Mesothelial cell of epicardium (in vitro differentiated cells): ENCODE measurements at places on chromosomes 7 and 10.

- peak overlapping the region; percentile 74 for H3K4me3 ChIP-seq
- peaks cover 8% of the 10 kb centered on the region for H3K4me1 ChIP-seq
Measured at GRCh38 chr10:5976512-5977470, 552 bp downstream of the IL15RA start.

GRCh38 chr10:50884302-50884701, 1.1 kb downstream of the A1CF start:
- H3K27ac ChIP-seq = no peak overlapping the region
- no peaks in the 10 kb centered on the region for H3K36me3 ChIP-seq
- no peak overlapping the region for H3K4me3 ChIP-seq
- H3K4me1 ChIP-seq = no peaks in the 10 kb centered on the region
- H3K27me3 ChIP-seq = peaks cover 53% of the 10 kb centered on the region

DNA sequence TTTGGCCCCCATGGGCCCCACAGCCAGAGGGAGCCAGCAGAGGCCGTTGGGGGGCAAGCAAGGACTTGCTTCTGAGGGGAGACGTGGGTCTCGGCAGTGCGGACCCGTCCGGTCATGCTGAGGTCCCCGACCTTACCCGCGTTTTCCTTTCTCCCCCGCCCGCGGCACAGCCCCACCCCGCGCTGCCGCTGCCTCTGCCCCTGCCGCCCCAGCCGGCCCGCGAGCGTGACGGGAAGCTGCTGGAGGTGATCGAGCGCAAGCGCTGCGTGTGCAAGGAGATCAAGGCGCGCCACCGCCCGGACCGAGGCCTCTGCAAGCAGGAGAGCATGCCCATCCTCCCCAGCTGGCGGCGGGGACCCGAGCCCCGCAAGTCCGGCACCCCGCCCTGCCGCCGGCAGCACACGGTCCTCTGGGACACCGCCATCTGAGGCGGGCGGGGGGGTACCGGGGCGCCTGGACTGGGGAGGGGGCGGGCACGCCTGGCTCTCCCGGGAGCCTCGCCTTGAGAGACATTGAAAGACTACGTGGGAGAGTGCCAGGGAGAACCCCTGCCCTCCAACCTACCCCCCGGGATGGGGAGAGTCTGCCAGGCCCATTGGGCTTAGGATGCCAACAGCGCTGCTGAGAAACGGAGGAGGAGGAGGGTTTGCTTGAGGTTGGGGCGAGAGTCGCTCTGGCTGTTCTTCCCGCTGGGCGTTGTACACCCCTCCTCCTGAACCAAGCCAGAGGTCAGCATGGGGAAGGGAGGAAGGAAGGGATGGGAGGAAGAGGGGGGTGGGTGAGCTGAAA, 9.9 kb downstream of the NYAP1 start:
- H3K4me1 ChIP-seq = peaks cover 25% of the 10 kb centered on the region
- H3K27me3 ChIP-seq = no peaks in the 10 kb centered on the region
- peaks cover 3% of the 10 kb centered on the region for H3K36me3 ChIP-seq
- H3K4me3 ChIP-seq = peak overlapping the region; percentile 49
- no peak for DNase-seq
- no peak overlapping the region for H3K27ac ChIP-seq

DNA sequence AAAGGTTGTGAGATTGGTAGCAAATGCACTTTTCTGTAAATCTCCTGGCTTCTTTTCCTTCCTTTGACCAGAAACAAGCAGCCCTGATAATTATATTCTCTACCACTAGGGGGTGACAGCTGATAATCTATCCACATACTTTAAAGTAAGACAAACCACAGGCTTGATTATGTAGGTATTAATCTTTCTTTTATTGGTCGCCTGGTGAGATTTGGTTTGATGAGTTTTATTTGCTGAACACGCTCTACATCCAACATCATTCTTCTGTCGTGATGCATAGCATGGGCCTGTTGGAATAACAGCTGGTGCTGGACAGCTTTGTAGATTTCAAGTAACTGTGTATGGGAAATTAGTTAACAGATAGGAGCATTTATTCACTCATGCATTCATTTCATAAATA, 63.5 kb downstream of the ZNF365 start:
- H3K36me3 ChIP-seq = no peaks in the 10 kb centered on the region
- no peak overlapping the region for H3K4me3 ChIP-seq
- peaks cover 5% of the 10 kb centered on the region for H3K4me1 ChIP-seq

DNA sequence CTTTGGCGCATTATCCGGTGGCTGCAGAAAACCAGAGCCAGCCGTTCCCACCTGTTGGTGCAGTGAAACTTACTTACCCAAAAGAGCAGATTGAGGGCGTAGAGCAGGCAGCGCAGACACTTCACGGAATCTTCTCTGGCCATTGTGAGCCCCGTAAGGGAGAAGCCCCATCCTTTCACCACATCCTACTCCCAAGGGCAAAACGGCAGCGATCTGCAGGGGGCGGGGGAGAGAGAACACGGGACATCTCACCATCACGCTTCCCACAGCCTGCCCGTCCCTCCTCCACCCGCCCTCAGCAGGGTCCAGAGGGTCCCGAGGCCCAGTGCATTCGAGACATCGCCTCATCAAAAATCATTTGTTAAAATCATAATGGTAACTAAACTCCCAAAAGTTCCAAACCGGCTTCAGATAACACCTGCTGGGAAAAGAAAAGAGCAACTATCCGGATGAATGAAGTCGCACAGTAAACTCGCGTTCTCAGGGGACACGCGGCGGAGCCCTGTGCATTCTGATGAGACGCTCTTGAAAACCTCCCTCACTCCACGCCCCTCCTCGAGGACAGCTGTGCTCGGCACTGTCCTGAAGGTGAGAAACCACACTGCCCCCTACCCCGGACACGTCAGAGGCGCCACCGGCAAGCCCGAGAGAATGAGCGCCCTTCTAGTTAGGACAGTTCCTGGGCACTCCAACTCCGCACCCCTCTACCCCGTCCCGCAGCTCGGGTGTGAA, 1.2 kb downstream of the TSPAN12 start:
- H3K27ac ChIP-seq = peak overlapping the region; percentile 83
- peak; percentile 48 for DNase-seq
- peaks cover 19% of the 10 kb centered on the region for H3K4me1 ChIP-seq
- peaks cover 2% of the 10 kb centered on the region for H3K36me3 ChIP-seq
- H3K4me3 ChIP-seq = peak overlapping the region; percentile 96

DNA sequence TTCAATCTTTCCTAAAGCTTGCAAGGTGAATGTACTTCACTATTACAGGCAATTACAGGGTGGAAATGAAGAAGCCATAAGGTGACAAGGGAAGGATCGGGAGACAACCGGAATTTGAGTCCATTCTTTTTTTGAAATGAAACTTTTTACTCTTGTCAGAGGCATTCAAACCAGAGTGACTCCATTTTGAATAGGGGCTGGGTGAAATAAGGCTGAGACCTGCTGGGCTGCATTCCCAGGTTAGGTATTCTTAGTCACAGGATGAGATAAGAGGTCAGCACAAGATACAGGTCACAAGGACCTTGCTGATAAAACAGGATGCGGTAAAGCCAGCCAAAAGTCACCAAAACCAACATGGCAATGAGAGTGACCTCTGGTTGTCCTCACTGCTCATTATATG, 363.3 kb downstream of the TYW1 start:
- peaks cover 8% of the 10 kb centered on the region for H3K36me3 ChIP-seq
- H3K27ac ChIP-seq = no peak overlapping the region
- no peaks in the 10 kb centered on the region for H3K27me3 ChIP-seq
- H3K4me1 ChIP-seq = peaks cover 4% of the 10 kb centered on the region

GRCh38 chr7:84913731-84914130, 273.1 kb downstream of the SEMA3D start:
- H3K27me3 ChIP-seq = no peaks in the 10 kb centered on the region
- H3K36me3 ChIP-seq = no peaks in the 10 kb centered on the region
- DNase-seq = no peak
- no peak overlapping the region for H3K27ac ChIP-seq
- no peak overlapping the region for H3K4me3 ChIP-seq

- H3K27ac ChIP-seq = peak overlapping the region; percentile 71
- no peak overlapping the region for H3K4me3 ChIP-seq
- H3K4me1 ChIP-seq = peaks cover 14% of the 10 kb centered on the region
- H3K27me3 ChIP-seq = no peaks in the 10 kb centered on the region
Measured at GRCh38 chr7:121473645-121474300, 77.7 kb upstream of the FAM3C start.

DNA sequence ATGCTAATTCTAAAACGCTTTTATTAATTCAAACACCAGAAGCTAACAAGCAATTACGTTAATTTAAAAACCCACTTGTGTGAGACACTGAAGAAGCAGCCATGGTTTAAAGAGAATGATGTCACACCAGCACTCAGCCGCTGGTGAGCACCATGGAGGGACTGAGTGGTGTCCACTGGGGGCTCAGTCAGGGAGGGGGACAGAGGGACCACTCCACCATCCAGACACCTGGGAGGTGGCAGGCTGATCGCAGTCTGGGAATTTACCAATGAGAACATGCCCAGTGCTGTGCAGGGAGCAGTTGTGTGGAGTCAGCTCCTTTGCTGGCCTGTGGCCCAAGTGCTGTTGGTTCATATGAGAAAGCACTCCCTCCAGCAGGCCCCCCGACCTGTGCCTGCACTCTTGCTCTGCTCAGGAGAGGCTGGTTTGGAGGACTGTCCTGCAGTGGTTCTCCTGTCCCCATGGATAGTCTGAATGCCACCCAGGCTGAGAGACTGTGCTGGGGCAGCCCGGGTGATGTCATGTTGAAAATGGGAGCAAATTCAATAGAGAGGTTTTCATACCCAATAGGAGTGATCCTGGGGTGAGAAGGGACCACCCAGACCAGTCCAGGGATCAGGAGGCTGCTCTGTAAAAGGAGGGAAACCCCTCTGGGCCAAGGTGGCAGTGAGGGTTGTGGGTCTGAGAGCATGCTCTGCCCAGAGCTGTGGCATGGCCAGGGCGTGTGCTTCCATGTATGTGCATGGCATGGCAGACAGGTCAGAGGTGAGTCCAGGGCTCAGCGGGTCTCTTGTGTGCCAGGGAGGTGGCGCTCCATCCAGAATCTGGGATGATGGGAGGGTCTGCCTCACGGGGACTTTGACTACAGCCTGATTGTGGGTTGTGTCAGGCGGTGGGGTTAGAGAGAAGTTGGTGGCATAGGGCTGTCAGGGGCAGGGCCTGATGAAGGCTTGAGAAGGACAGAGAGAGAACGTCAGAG, 12.7 kb downstream of the ADCY1 start:
- H3K27me3 ChIP-seq = no peaks in the 10 kb centered on the region
- no peak overlapping the region for H3K27ac ChIP-seq
- no peak for DNase-seq
- peaks cover 4% of the 10 kb centered on the region for H3K4me1 ChIP-seq
- H3K36me3 ChIP-seq = no peaks in the 10 kb centered on the region

- H3K27me3 ChIP-seq = peaks cover 6% of the 10 kb centered on the region
- H3K36me3 ChIP-seq = no peaks in the 10 kb centered on the region
- no peak for DNase-seq
- no peak overlapping the region for H3K4me3 ChIP-seq
- no peak overlapping the region for H3K27ac ChIP-seq
Measured at GRCh38 chr10:96588060-96588554, 1.3 kb upstream of the TM9SF3 start.

- H3K4me3 ChIP-seq = no peak overlapping the region
- H3K27ac ChIP-seq = no peak overlapping the region
- H3K4me1 ChIP-seq = no peaks in the 10 kb centered on the region
- peaks cover 4% of the 10 kb centered on the region for H3K36me3 ChIP-seq
Measured at GRCh38 chr10:116826803-116827202, 22.5 kb upstream of the ENO4 start.

DNA sequence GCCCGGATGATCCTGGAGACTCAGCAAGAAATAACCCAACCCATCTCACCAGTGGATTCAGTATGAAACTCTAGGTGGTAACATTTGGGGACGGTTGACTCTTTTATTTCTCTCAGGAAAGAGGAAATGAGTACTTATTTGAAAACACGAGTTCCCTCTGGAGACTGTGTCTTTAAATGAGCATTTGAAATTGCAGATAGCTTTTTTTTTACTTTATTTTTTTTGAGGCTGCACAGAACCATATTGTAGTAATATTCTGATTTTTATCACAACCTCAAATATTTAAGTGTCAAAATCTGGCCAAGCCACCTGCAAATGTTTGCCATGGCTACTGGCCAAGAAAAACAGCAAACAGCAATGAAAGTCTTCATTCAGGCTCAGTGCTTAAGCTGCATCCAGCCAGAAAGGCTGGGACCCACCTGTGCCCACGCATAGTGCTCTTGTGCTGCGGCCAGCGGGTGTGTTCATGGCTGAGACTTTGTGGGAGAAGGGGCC, 160.8 kb downstream of the CREB5 start:
- peaks cover 33% of the 10 kb centered on the region for H3K27me3 ChIP-seq
- H3K4me3 ChIP-seq = no peak overlapping the region
- peak overlapping the region; percentile 52 for H3K27ac ChIP-seq
- H3K4me1 ChIP-seq = peaks cover 36% of the 10 kb centered on the region
- H3K36me3 ChIP-seq = no peaks in the 10 kb centered on the region
- DNase-seq = peak; percentile 43

- H3K27ac ChIP-seq = no peak overlapping the region
- no peaks in the 10 kb centered on the region for H3K36me3 ChIP-seq
- DNase-seq = no peak
- no peak overlapping the region for H3K4me3 ChIP-seq
- no peaks in the 10 kb centered on the region for H3K27me3 ChIP-seq
Measured at GRCh38 chr10:17923728-17924127, 28.0 kb upstream of the SLC39A12 start.

GRCh38 chr7:140621401-140622021, 19.1 kb downstream of the DENND2A start:
- peak overlapping the region; percentile 15 for H3K27ac ChIP-seq
- no peak for DNase-seq
- H3K36me3 ChIP-seq = no peaks in the 10 kb centered on the region
- no peak overlapping the region for H3K4me3 ChIP-seq
- peaks cover 39% of the 10 kb centered on the region for H3K4me1 ChIP-seq

GRCh38 chr7:70492625-70493024, 639.3 kb upstream of the GALNT17 start:
- H3K36me3 ChIP-seq = peaks cover 1% of the 10 kb centered on the region
- no peaks in the 10 kb centered on the region for H3K27me3 ChIP-seq
- no peak overlapping the region for H3K27ac ChIP-seq
- peaks cover 31% of the 10 kb centered on the region for H3K4me1 ChIP-seq
- no peak overlapping the region for H3K4me3 ChIP-seq

- H3K27me3 ChIP-seq = no peaks in the 10 kb centered on the region
- H3K4me3 ChIP-seq = no peak overlapping the region
- H3K36me3 ChIP-seq = peaks cover 10% of the 10 kb centered on the region
- DNase-seq = no peak
Measured at GRCh38 chr7:105130580-105130979, 116.6 kb downstream of the KMT2E start.

DNA sequence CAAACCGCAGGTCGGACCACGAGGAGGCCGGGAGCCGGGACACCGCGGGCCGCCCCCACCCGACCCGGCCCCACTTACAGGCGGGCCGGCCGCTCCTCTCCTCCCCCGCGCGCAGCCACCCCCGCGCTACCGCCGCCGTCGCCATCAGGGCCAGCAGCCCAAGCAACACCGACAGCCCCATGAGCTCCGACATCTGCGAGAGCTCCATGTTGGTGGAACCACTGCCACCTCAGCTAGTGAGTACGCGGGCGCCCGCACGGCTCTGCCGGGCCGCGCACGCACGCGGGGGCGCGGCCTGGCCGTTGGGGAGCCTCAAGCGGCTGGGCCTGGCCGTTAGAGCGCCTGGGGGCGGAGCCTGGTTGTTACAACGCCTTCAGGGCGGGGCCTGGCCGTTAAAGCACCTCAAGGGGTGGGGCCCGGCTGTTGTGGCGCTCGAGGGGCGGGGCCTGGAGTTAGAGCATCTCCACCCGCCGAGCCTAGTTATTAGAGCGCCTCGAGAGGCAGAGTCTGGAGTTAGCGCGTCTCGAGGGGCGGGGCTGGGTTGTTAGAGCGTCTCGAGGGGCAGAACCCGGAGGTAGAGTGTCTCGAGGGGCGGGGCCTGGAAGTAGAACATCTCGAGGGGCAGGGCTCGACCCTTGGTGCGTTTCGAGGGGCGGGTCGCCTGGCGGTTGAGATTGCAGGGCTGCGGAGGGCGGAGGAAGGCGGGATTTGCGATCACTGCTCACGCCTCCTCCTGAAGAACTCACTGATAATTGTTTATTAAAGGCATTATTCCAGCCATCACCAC, at the start of gene TBL2:
TBL2 (minus strand) TSS at position 238 of the 787 bp plus-strand sequence; CDS start at position 208, 30 bp downstream.
- H3K27me3 ChIP-seq = no peaks in the 10 kb centered on the region
- peaks cover 21% of the 10 kb centered on the region for H3K4me1 ChIP-seq
- peak within 1 kb of the TSS; percentile 90 for H3K4me3 ChIP-seq
- peak within 1 kb of the TSS; percentile 97 for H3K27ac ChIP-seq
- peaks cover 9% of the 10 kb centered on the region for H3K36me3 ChIP-seq
